ENCODE measurements at places on chromosomes 11 and 22.
A peak's percentile ranks its signal among the peaks of the same experiment; 100 is the strongest.

- DNase-seq, result no peak
These were observed 14.0 kb downstream of the USP35 start for GRCh38 chr11:78202733-78203167.

DNA sequence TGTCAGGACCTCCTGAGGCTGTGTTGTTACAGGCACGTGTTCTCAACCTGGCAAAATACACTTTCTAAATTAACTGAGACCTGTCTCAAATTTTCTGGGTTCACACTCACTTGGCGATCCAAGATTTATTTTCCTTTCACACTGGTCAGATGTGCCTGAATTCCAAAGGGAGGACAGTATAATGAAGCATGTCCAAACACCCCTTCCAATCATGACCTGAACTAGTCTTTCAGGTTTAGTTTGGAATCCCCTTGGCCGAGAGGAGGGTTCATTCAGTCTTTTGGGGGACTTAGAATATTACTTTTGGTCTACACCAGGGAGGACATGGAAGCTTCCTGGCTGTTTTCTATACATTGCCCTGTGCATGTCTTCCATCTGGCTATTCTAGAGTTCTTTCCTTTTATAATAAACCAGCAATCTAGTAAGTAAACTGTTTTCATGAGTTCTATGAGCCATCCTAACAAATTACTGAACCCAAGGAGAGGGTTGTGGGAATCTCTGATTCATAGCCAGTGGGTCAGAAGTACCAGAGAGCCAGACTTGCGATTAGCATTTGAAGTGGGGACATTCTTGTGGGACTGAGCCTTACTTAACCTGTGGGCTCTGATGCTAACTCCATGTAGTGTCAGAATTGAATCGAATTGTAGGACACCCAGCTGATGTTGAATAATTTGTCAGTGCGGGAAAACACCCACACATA lies 14.8 kb upstream of the TMEM216 start:
- no peak for DNase-seq

DNA sequence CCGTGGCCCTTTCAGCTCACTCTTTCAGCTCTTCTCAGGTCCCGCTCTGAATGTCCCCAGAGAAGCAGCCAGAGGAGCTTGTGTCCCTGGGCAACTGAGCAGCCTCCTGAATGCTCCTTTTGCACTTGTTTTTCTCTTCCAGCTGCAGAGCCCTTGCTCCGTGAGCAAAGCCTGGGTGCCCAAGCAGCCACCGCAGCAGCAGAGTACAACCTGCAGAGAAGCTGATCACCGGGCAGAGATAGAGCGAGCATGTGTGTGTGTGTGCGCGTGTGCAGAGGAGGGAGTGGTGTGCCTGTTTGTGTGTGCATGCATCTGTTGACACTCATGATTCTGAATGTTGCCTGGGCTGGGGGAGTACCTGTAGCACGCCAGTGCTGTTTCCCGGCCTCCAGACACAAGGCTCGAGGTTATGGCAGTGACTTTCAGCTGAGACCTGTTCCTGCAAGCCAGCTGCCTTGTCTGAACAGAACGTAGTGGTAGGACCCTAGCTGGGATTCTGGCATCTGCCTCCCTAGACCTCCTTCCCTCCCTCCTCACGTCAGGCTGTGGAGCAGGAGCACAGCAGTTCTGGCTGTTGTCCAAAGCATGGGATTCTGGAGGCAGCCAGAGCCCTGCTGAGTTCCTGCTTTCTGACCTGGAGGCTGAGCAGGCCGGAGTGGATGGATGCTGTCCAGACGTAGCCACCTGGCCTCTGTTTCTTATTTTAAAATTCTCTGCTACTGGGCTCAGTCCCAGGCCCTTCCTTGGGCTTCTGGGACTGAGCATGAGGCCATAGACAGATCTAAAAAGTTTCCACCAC lies 4.5 kb upstream of the MAPK8IP1 start:
- DNase-seq, result no peak

DNA sequence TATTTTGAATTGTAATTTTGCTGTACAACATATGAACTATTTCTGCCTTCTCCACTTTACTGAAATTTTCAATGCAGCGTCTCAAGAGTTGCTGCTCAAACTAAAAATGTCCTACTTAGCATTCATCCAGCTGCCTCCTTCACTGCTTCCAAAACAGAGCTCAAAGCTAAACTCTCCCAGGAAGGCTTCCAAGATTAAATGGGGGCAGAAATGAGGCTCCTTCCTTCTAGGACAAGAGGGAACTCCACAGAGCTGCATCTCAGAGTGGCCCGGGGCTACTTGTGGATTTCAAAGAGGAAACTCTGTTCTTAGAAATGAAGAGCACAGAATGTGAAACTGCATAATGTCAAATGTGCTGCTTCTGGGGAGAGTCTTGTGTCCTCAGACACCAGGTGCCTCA lies 295.9 kb upstream of the NCAM1 start:
- no peak for DNase-seq

DNA sequence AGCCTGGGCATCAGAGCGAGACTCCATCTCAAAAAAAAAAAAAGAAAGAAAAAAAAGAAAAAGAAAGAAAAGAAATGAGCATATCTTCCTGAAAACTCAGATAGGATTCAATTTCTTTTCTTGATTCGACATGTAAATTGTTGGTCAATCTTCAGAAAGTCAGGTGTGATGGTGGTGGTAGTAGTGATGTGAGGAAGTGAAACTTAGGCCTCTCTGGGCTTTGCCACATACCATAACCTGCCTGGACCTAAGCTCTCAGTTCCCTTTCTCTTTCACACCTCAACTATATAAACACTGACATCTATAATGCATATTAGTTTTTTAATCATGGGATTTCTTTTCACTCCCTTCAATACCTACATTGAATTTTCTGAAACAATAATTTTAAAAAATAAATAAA lies 98.0 kb upstream of the TBCEL start:
- DNase-seq, result no peak

DNA sequence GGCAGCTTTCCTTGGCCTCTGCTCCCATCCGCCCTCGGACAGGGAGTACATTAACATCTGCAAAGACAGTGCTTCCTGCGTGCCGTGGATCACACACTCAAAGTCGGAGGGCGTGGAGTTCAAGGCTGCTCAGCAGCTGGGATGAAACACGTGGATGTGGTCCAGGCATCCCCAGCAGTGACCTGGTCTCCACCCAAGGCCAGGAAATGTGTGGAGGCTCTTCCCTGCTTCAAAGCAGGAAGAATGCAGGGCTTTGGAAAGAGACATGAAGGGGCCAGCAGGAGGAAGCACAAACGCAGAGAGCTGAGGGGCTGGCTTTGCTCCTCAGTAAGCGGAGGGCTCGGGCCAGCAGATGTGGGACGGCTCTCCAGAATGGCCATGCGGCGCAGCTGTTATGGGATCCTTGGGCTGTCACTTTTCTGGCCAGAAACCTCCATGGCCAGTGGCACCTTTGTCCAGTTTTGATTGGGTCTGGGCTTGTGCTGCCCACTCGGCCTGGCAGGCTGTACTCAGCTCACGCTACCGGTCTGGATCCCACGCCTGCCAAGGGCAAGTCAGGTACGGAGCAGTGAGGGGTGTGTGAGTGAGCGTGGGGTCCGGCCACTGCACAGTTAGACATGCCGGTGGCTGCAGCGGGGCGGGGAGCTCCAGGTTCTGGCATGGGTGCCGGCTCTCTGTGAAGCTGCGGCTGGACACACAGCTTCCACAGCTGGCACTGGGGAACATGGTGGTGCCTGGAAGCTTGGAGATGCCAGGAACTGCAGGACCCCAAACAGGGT lies 438.0 kb downstream of the TBC1D22A start:
- DNase-seq, result no peak

DNA sequence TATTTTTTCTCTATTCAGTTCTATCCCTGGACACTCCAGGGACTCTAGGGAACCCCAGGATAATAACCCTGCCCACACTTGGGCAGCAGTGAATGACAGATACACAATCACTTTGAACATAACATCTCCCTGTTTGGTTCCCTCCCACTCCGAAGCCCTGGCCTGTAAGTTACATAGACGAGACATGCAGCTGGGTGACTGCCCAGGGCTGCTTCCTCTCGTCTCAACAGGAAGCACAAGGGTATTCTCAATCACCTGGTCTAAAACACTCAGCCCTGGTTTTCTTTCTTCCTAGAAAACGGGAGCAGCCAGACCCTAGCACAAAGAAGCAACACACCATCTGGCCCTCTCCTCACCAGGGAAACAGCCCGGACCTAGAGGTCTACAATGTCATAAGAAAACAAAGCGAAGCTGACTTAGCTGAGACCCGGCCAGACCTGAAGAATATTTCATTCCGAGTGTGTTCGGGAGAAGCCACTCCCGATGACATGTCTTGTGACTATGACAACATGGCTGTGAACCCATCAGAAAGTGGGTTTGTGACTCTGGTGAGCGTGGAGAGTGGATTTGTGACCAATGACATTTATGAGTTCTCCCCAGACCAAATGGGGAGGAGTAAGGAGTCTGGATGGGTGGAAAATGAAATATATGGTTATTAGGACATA lies 19.4 kb downstream of the LAYN start:
- DNase-seq, result no peak

- no peak for DNase-seq
These were observed 4.6 kb upstream of the INS start for GRCh38 chr11:2165571-2165970.

DNA sequence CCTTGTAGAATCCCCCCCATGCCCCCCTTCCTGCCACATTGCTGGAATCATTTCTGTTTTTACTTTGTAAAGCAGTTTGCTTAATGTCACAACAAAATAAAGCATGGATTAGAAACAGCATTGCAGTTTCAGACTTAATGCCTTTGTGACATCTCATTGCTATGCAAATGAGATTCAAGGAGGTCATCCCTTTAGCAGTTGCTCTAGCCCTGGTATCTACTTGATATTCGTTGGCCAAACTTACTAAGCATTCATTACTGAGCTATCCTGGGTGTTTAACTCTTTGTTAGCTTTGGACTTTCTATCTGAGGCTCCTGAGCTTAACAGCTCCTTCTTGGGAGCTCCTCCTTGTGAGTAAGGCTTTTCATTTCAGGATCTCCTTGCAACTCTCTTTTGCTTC lies 16.3 kb downstream of the FAT3 start:
- no peak for DNase-seq

DNA sequence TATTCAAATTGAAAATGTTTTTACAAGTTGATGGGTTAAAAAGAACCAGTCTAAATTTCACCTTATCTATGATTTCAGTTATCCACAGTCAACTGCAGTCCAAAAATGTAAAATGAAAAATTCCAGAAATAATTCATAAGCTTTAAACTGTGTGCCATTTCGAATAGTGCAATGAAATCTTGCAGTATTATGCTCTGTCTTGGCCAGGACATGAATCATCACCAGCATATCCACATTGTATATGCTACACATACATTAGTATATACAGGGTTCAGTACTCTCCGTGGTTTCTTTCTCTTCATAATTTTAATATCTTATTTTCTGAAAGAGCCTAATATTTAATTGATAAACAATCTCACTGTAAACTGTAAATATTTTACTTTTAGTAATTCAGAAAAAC lies 45.9 kb downstream of the ARHGAP32 start:
- DNase-seq, result no peak

DNA sequence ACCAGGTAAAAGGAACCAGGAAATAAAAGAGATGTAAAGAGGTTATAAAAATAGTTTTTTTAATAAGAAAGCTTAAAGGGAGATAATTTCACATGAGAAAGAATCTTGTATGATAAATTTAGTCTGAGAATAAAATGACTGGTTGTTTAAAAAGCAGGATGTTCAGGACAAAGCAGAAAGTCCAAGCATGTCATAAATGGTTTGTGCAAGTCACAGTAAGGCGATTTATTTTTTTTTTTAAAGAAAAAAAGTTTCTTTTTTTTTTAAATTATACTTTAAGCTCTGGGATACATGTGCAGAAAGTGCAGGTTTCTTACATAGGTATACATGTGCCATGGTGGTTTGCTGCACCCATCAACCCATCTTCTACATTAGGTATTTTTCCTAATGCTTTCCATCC lies 30.8 kb downstream of the GLYATL2 start:
- DNase-seq, result no peak

DNA sequence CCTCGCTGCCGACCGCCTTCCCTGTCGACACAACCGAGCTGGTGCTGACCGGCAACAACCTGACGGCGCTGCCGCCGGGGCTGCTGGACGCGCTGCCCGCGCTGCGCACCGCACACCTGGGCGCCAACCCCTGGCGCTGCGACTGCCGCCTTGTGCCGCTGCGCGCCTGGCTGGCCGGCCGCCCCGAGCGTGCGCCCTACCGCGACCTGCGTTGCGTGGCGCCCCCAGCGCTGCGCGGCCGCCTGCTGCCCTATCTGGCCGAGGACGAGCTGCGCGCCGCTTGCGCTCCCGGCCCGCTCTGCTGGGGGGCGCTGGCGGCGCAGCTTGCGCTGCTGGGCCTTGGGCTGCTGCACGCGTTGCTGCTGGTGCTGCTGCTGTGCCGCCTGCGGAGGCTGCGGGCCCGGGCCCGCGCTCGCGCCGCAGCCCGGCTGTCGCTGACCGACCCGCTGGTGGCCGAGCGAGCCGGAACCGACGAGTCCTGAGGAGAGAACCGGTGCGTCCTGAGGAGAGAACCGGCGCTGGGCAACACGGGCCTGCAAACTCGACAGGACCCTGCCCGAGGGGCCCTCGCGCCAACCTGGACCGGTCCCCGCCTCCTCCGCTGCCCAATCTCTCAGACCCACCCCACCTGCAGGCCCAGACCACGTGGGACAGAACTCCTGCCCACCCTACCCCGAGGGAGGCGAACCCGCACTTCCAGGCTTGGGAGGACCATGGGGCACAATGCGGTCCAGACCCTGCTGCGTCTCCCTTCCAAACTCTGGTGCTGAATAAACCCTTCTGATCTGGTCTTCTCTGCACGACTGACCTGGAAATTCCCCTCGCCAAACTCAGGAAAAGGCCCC lies 866 bp downstream of the GP1BB start:
- DNase-seq, result peak; percentile 31

- no peak for DNase-seq
These were observed 56.1 kb downstream of the SMCO4 start for GRCh38 chr11:93487032-93487483.

- DNase-seq, result no peak
These were observed 216.0 kb upstream of the ISX start for GRCh38 chr22:34849965-34850364.

- no peak for DNase-seq
These were observed 539.2 kb downstream of the NTM start for GRCh38 chr11:131909426-131910177.

DNA sequence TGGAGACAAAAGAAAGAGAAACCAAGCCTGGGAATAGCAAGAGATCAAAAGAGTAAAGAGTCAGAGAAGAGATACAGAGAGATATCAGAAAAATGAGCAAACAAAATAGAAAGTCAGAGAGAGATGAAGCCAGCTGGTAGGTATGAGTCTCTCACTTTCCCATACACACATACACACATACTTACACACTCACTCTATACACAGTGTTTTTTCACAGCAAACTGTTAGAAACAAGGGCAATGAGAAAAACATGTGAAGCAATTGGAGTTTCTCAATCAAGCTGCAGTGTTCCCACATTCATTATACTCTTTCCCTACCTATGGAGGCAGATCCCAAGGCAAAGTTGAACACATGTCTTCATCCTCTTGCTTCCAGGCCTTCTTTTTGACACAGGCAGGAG lies 2.6 kb upstream of the NLRP10 start:
- DNase-seq, result no peak

Measured in stimulated activated CD4-positive, alpha-beta T cell treated with anti-CD3 and anti-CD28 coated beads, Interleukin-4, amount 100 ng/mL, for 4 hours (primary cell).